GM19239 (cell line): ENCODE measurements at places on chromosomes 5 and 9.

GRCh38 chr5:177334781-177335700 lies 16.4 kb downstream of the LMAN2 start:
- DNase-seq: no peak

DNA sequence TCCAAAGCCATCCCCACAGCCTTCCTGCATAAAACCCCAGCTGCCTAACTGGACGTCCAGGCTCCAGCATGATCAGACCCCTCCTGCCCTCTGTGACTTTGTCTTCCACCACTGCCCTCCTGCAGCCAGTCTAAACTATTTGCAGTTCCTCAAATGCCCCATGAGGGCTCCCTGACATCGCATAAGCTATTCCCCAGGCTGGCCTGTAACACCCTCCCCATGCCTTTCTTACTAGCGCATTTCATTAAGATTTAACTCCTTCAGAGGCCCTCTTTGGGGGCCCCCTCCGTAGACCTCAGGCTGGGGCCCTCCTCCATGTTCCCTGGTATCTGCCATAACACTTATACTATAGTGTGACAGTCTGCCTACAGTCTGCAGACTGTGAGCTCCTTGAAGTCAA lies 15.5 kb upstream of the SMIM23 start:
- no peak for DNase-seq

DNA sequence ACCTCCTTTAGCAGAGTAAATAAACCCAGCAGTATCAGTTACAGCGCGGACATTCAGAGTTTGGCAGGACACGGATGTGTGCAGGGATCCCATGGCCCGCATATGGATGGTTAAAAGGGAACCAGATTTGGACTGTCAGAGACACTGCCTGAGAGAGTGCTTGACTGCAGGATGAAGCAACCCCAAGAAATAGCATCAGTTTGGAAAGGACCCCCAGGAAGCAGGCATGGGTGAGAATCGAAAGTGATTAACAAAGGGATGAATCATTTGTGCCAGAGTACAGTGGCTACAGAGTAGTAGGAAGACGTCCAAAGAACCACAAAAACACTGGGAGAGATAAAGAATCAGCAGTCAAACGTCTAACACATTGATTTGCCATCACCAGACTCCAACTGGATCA lies 5.5 kb downstream of the C7 start:
- DNase-seq: no peak

GRCh38 chr9:136245219-136246150 lies at the start of gene QSOX2:
TSS of gene QSOX2 (minus strand) at chr9:136245812. CDS start at chr9:136245803, 9 bp downstream.
- peak; percentile 91 for DNase-seq

- DNase-seq: no peak
Observed at GRCh38 chr9:103714992-103715391, 379.1 kb upstream of the SMC2 start.

- DNase-seq: no peak
Observed at GRCh38 chr5:8945972-8946371, 599.9 kb downstream of the SEMA5A start.

DNA sequence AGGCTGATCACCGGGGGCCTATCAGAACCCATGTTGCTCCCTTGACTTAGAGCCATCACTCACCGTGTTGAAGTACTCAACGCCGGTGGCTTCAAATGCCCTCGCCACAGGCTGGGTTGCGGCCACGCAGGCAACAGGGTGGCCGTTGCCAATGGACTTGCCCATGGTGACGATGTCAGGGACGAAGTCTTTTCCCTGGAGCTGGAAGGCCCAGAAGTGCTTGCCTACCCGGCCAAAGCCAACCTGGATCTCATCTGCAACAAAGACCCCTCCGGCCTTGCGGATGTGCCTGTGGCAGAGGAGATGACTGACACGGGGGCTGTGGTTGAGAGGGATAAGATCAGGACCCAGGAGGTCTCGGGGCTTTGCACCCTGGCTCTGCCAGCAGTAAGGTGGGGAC lies 10.3 kb downstream of the PHYKPL start:
- DNase-seq: no peak

GRCh38 chr5:15446552-15446951 lies 53.4 kb upstream of the FBXL7 start:
- no peak for DNase-seq

DNA sequence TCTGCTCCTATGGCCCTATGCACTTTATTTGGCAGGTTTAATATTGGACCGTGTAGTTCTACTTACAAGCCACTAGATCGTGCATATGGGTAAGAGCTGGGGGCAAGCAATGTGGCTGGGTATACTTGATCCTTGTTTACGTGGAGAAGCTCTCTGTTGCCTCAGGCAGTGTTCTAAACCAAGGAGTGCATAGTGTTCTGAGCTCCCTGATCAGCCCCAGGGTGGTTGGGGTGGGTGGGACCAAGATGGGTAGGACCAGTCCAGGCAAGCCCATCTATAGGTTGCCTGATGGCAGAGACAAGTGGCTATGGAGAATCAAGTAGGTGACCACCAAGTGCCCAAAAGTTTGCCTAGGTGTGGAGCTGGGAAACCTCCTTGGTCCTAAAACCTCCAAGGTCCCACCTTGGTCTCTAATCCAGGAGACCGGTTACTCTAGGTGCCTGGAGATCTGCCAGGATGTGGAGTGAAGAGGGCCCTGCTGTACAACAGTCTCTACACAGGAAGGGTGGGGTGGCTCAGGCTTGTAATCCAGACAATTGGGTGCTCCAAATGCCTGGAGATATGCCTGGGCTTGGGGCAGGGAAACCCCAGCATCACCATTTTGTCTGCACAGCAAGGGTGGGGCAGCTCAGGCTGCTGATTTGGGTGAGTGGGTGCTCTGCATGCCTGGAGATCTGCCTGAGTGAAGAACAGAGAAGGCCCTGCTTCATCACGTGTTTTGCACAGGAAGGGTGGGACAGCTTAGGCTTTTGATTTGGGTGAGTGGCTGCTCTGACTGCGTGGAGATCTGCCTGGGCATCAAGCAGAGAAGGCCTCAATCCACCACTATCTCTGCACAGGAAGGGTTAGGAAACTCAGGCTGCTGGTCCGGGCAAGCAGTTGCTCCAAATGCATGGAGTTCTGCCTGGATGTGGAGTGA lies 659.8 kb downstream of the TLE4 start:
- no peak for DNase-seq

GRCh38 chr9:136339173-136339957 lies 12.0 kb downstream of the GPSM1 start:
- DNase-seq: peak; percentile 92

- DNase-seq: no peak
Observed at GRCh38 chr9:131282688-131283422, 6.5 kb upstream of the FAM78A start.

GRCh38 chr5:57738787-57739186 lies 256.2 kb upstream of the ACTBL2 start:
- no peak for DNase-seq

GRCh38 chr9:85978496-85978895 lies 37.5 kb downstream of the NAA35 start:
- no peak for DNase-seq

GRCh38 chr5:159645179-159645846 lies 271.0 kb upstream of the ADRA1B start:
- DNase-seq: no peak

GRCh38 chr5:1011226-1011631 lies 2.6 kb downstream of the NKD2 start:
- DNase-seq: peak; percentile 82

DNA sequence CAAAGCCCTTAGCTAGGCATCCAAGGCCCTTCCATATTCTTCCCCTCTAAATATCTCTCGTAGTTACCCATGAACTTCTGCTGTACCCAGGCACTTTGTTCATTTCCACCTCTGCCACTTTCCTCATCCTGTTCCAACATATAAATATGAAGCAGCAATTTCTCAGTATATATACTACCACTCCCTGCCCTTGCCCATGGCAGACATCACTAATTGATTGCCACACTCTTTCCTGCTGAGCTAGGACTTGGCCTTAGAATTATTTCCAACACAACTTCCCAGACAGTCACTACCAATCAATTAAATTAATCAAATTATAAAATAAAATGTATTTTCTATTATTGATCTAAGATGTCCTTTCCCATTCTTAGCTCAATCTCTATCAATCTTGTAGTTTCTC lies 8.5 kb downstream of the INSYN2B start:
- DNase-seq: no peak
